Ammon's horn (tissue), 1 donor: ENCODE measurements at places on chromosomes 6 and 20.
A peak's percentile ranks its signal among the peaks of the same experiment; 100 is the strongest.

- no peak for DNase-seq
Measured at GRCh38 chr20:25076201-25076600, 5.7 kb downstream of the VSX1 start.

- DNase-seq: peak; percentile 22
Measured at GRCh38 chr6:63802606-63803206, 167.1 kb downstream of the PHF3 start.

- peak; percentile 69 for DNase-seq
Measured at GRCh38 chr6:24359640-24360454, 2.0 kb upstream of the DCDC2 start.

GRCh38 chr6:9315966-9316650, 880.8 kb upstream of the SLC35B3 start:
- no peak for DNase-seq

DNA sequence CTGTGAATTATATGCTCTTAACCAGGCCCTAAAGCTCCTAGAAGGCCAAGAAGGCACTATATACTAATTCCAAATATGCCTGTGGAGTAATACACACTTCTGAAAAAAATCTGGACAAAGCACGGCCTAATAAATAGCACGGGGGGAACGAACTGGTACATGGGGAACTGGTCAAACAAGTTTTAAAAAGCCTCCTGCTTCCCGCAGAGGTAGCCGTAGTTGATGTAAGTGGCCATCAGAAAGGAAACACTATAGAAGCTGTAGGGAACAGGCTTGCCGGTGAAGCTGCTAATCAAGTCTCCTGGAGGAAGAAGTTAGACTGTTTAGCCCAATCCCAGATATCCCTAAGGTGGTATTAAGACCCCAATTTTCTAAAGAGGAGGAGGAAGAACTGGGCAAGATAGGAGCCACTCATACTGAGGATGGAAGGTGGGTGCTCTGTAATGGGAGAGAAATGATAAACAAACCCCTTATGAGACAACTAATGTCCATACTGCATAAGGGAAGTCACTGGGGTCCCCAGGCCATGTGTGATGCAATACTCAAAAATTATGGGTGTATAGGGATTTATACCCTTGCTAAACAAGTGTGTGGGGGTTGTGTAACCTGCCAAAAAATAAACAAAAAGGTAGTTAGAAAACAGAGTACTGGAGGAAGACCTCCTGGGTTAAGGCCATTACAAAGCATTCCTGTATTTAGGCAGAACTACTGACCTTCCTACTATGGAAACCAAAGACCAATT, 27.1 kb upstream of the ZNF318 start:
- no peak for DNase-seq

GRCh38 chr6:90328004-90328403, 31.4 kb upstream of the BACH2 start:
- no peak for DNase-seq

- no peak for DNase-seq
Measured at GRCh38 chr6:35253249-35253648, 6.3 kb upstream of the ZNF76 start.

- no peak for DNase-seq
Measured at GRCh38 chr20:50333131-50333670, 142.6 kb downstream of the CEBPB start.

- no peak for DNase-seq
Measured at GRCh38 chr6:136174510-136174909, 75.6 kb downstream of the MTFR2 start.

DNA sequence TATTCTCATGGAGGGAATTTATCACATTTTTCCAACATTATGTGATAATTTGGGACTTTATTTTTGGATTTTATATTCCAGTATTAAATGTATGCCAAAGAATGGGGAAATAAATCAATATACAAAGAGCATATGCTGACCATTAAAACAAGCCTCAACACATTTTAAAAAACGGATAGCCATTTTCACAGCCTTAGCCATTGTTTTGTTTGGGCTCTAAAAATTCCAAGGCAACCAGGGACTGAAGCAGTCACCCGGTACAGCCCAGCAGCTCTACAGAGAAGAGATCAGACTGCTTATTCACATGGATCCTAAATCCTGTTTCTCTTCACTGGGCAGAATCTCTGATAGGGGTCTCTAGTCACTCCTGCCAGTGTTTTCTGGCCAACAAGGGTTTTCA, 150.2 kb upstream of the OGFRL1 start:
- no peak for DNase-seq

- DNase-seq: peak; percentile 90
Measured at GRCh38 chr20:40945754-40946450, 82.7 kb upstream of the TOP1 start.

- no peak for DNase-seq
Measured at GRCh38 chr20:3876676-3877075, 12.5 kb upstream of the PANK2 start.

DNA sequence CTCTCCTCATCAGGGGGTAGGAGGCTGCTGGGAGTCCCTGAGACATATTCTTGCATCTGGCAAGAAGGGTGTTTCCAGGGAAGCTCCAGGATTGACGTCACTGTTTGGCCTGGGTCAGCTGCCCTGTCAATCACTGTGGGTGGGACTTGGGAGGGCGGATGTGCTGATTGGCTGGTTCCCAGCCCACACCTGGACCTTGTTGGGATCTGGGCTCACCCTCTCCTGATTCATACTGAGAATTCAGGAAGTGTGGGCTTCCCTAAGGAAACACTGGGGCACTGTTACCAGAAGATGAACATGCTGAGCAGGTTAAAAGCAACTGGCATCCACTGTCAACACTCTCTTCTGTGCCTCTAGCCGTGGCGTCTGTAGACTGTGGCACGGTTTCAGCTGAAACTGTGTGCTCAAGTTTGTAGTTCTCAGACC, 36.5 kb downstream of the CDH26 start:
- no peak for DNase-seq

GRCh38 chr6:1618311-1619097, 8.8 kb downstream of the FOXC1 start:
- DNase-seq: no peak

GRCh38 chr20:4112481-4113421, 97.4 kb upstream of the RNF24 start:
- peak; percentile 45 for DNase-seq
